ENCODE measurements at places on chromosomes 2 and 18.
A peak's percentile ranks its signal among the peaks of the same experiment; 100 is the strongest.

GRCh38 chr18:40949114-40949950 lies 1005.7 kb upstream of the PIK3C3 start:
- DNase-seq = no peak

DNA sequence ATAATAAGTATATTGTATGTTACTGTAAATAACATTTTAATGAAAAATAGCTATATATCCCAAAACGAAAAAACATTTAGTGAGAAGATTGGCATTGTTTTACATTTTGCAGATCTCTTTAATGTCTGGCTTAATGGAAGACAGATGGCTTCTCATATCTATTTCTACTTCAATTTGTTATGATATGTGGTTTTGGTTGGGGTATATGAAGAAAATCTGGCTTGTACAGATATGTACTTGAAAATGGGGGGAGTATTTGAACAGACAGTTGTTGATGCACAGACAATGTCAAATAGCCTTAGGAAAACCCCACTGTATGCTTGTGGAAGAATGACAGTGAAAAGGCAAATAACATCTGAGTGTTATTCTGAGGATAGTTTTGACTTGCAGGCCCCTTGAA lies 23.6 kb upstream of the GMCL1 start:
- DNase-seq = no peak

DNA sequence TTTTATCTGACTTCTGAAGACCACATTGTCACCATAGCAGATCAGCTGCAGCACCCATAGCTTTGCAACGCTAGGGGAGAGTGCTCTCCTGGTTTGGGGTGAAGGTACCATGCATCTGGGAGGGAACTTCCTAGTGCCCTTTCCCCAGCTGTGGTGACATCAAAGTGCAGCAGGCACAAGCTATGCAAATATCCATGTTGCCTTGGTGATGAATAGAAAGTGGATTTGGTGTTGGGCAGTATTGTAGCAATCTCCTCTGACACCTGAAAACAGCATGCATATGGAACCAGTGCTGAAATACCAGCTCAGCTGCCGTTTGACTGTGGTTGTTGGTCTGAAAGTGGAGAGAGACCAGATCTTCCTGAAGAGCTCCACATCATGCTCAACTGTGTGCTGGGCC lies 37.1 kb downstream of the BCL2L11 start:
- no peak for DNase-seq

DNA sequence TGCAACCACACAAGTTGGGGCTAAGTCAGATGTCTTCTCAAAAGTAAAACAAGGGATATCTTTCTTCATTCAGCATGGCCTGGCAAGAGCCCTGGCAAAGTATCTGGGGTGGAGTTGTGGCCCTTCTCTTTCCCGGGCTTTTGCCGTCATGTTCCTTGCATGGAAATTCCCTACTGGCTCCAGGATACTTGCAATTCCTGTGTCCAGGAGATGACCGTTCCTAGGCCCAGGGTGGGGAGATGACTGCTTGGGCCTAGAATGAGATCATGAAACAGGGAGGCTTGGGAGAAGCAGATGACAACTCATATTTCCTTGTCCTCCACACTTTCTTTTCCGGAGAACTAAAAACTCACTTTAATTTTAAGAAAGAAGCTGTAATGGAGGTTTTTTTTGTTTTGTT lies 60.9 kb downstream of the TGIF1 start:
- DNase-seq = no peak

GRCh38 chr2:55999790-56000189 lies 76.2 kb upstream of the EFEMP1 start:
- no peak for DNase-seq

DNA sequence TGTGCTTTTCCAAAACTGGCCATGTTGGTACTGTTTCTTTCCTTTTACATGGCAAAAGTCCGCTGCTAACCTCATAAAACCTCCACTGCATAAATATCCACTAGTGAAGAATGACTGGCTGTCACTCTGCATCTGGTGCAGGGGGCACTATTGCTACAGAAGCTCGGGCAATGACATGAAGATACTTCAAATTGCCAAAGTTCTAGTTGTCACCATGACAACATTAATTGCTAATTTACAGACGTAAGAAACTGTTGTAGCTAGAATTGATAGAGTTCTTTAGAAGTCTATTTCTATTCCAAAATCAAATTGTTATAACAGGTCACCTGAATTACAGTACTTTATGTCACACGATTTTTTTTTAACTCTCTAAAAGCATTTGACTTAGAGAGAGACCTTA lies 845 bp downstream of the CFAP210 start:
- peak; percentile 21 for DNase-seq

- peak; percentile 85 for DNase-seq
Observed at GRCh38 chr2:46062637-46063412, 234.4 kb upstream of the EPAS1 start.

DNA sequence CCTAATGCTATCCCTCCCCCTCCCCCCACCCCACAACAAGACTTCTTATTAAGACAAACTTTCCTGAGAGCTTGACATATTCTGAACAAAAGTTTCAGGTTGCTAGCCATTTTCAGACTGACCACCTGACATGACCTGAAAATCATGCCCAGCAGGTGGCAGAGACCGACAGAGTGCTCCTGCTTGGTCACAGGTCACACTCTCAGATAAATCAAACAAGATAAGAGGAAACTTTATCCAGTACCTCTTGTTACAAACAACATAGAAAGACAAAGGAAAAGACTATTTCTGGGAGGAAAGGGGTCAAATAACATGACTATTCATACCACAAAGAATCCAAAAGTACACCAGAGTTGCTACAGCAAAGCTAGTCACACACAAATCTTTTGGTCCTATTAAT lies 107.4 kb downstream of the TMEM200C start:
- DNase-seq = no peak

- DNase-seq = no peak
Observed at GRCh38 chr18:74234326-74235171, 57.2 kb downstream of the CYB5A start.

DNA sequence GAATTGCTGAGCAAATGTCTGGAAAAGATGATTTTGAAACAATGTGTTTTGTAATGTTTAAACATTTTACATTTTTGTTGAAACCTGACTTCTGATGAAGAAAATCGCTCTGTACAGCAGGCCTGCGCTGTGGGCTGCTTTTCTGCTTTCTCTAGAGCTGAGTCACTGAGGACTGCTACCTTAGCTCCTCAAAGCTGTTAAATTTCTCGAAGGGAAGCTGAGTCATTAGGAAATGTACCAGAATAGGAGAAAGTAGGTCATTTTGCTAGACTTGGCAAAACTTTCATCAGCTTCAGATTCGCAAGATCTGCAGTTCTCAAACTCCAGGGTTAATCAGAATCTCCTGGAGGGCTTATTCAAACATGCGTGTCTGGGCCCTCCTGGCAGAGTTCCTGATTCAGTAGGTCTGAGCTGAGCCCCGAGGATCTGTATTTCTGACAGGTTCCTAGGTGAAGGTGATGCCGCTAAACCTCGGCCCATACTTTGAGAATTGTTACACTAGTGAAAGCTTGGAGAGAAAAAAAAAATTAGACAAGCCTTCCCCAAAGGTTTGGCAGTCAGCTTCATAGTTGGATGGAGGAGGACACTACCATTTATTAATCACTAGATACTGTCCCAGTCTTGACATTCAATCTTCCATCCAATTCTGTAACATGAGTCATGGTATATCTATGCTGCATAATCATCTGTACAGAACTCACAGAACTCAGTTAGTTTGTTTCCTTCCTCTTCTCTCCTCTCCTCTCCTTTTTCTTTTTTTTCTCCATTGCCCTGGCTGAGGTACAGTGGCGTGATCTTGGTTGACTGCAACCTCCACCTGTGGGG lies 297.6 kb downstream of the PARD3B start:
- peak; percentile 75 for DNase-seq

DNA sequence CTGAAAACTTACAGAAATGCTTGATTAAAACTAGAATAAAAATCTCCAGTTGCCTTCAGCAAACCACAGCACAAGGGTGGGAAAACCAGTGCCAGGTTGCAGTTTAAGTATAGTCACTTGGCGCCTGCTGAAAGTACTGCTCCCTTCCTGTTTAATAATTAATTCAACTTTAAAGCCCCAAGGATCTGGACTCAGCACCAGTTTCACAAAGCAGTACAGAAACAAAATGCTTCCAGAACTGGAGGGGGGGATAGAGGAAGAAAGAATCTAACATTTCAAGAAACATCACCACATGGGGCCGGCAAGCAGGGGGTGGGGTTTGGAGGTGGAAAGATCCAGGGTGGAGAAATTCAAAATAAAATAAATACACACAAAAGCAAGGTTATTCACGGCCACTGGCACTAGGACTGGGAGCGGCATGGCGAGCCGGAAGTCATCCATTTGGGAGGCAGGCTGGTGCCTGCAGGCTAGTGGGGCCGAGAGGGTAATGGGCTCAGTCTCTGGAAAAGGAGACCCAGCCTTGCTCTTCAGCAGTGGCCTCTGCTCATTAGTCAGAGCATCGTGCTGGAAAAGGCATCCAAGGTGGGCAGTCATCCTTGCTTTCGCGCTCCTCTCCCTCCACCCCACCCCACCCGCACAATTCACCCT lies 85.8 kb downstream of the POU3F3 start:
- no peak for DNase-seq

DNA sequence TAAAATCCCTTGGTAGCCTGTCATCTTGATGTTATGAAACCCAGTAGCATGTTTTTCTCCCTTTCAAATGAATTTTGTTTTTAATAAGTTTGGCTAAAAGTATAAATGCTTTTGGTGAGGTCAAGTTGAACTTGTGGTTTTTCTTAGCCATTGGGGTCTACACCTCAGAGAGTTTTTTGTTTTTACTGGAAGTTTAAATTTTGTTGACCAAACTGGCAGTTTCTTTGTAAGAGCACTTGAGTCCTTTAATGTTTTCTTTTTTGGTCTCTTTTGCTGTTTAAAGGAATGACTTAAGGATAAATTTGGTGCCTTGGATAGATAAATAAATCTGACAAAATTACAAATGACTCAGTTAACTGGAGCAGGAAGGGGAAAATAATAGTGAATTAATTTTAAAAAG lies 577.3 kb downstream of the SATB2 start:
- no peak for DNase-seq

GRCh38 chr18:50311650-50312049 lies 24.2 kb upstream of the CXXC1 start:
- no peak for DNase-seq

DNA sequence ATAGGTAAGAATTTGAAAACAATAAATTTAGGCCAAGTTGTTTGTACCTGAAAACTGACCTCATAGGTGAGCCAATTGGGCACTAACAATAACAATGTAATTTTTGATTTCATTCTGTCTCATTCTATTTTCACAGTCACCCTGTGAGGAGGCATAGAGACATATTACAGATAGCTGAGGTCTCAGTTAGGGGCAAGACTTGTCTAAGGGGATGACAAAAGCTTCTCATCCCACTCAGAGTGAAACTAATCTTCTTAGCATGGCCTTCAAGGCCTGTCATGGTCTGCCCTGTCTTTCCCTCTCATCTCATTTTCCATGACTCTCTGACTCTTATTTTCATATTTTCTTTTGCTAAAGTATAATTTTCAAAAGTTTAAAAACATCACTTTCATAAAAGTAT lies 562.0 kb upstream of the TNP1 start:
- DNase-seq = no peak

DNA sequence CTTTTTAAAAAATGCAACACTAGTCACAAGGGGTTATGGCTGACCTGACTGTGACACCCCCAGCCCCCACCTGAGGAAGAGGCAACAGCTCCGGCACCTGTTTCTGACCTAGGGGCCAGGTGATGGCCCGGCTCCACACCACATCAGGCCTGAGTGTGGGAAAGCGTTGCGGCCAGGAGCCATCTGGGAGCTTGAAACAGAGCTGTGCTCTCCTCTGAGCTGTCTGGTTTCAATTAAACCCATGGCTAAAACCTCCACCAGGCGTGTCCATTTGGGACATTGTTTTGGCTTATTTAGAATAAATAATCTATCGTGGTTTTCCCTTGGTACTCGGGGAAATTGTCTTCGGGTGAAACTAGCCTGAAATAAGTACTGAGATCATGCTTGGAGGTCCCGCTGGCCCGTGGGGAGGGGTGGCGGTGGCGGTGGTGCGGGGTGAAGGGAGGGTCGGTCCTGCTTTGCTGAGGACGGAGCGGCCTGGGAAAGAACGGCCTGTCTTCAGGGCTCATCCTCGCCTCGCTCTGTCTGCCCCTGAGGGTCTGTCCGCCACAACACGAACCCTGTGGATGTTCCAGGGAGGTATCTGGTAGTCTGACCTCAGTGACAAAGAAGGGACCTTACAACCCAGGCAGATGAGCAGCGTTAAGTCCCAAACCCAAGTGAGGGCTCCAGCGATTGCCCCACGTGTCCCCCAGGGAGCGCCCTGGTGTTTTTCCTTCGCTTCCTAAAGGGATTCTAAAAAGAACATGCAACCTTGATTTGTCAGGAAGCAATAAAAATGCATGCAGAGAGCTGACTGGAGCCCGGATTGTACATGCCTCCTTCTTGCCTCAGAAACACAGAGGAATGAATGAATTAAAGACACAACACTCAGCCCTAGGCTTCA lies 58.7 kb downstream of the IL1RL2 start:
- no peak for DNase-seq

- no peak for DNase-seq
Observed at GRCh38 chr18:77129150-77129551, 3.4 kb downstream of the MBP start.

DNA sequence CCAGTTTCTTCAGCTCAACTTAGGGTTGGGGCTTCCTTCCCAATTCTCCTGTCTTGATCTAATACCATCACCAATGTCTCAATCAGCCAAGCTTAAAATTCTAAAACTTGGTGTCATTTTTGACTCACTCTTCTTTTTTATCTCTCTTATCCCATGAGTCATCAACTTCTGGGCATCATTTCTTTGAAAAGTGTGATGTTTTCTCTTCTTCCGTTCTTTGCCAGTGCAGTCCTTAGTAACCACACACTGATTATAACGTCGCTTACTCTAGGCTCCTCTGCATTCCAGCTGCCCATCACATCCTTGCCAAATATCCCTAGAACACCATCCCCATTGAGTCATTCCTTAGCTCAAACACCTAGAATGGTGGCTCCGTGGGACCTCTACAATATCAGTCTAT lies 27.4 kb upstream of the MRO start:
- DNase-seq = peak; percentile 2

DNA sequence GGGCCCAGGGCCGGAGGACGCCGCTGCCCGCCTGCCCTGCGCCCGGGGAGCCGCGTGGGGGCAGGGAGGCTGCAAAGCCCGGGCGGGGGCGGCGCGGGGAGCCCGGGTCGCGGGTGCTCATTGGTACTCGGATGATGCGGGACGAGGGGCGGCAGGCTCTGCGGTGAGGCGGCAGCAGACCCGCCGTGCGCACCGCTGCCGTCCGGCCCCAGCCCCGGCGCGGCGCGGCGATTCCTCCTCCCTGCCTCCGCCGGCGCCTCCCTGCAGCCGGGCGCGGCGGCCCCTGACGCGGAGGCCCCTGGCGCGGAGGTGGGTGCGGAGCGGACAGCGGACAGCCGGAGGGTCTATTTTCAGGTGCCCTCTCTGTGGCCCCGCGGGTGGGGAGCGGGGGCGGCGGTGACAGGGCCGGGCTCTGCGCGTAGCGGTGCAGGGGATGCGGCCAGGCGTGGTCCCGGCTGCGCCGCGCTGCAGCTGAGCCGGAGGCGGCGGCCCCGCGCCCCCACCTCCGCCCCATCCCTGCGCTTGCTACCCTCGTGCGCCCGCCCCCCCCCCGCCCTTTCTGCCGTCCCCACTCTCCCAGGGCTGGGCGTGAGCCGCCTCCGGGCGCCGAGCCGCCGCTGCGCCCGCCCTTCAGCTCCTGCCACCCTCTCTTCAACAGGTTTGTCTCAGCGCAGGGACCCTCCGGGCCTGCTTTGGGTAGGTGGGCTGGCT lies 640 bp downstream of the SPTBN1 start:
- no peak for DNase-seq

Data from activated CD4-positive, alpha-beta T cell treated with anti-CD3 and anti-CD28 coated beads, Interleukin-10, Interleukin-2, amounts not matched to agents 100 ng/mL and 50 ng/mL, durations not matched to agents 16 hours and 8 hours (primary cell).